ENCODE measurements at places on chromosomes 11 and 22.
A peak's percentile ranks its signal among the peaks of the same experiment; 100 is the strongest.

DNA sequence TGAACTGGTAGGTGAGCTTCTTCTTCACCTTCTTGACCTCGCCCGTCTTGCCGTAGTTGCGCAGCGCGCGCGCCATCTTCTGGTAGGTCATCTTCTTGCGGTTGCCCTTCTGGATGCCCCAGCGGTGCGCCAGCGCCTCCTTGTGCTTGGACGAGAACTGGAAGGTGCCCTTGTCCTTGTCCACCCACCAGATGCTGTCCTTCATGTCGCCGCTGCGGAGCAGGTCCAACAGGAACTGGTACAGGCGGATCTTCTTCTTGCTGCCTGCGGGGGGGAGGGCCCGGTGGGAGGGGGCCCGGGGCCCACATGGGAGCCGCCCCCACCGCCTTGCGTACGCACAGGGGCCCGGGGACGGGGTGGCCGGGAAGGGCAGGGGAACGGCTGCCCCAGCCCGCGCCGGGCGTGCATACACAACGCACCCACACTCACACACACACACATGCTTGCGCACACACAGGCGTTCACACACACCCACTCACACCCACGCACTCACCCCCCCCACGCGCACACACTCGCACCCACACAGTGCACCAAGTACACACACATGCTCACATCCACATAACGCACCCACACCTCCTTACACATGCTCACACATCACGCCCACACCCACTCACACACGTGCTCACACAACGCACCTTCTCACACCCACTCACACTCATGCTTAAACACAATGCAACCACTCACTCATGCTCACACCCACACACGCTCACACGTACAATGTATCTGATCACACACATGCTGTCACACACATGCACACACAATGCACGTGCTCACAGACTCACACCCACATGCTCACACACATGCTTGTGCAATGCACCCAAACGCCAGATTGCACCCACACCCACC, 3.0 kb upstream of the MYBPC3 start:
- DNase-seq = peak; percentile 97

GRCh38 chr11:14445542-14446530, 53.8 kb downstream of the COPB1 start:
- DNase-seq = no peak

GRCh38 chr22:40922484-40923303, 28.5 kb upstream of the RBX1 start:
- DNase-seq = no peak

GRCh38 chr11:7046474-7047175, 26.3 kb downstream of the NLRP14 start:
- no peak for DNase-seq

GRCh38 chr11:111063726-111064517, 181.6 kb upstream of the POU2AF2 start:
- DNase-seq = no peak

GRCh38 chr22:28348613-28349609, 330.7 kb downstream of the TTC28 start:
- no peak for DNase-seq

GRCh38 chr11:64879244-64879900, 951 bp upstream of the EHD1 start:
- DNase-seq = no peak

DNA sequence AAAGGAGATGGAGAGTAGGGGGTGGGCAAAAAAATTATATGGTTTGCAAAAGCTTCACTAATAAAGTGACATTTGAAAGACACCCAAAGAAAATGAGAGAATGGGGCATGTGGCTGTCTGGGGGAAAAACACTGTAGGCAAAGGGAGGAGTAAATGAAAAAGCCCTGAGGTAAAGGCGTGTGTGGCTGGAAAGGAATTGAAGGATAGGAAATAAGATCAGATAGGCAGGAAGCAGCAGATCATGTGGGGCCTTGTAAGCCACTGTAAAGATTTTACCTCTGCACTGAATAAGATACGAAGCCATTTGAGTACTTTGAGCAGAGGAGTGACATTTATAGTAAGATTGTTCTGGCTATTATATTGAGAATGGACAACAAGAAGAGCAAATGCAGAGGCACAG, 49.8 kb upstream of the FDX1 start:
- no peak for DNase-seq

DNA sequence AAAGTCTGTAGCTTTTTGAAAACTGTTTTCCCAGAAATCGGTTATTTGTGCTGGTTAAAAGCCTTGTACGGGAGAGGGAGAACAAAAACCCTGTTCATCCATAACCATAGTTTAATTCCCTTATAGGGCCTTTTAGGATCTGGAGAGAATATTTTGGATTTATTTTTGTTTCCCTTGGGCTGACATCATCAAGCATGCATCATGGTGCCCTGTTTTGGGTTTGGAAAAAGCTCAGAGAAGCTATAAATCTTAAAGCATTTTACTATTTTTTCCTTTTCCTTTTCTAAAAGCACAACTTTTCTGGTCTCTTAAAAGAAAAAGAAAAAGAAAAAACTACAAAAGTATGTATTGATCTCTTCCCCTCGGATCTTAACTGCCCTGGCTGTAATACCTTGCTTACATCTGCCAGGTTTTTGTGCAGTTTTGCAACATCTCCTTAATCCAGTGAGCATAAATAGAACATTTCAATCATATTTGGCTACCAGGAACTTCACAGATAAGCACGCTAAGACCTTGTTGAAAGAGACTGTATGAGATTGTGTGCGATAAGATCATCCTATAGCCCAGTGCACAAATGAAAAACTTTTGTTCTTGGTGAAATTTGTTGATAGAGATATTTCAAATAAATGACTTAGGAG, 88.0 kb downstream of the ZBTB16 start:
- no peak for DNase-seq

All from progenitor cell of endocrine pancreas (in vitro differentiated cells).